AG08396 (cell line): ENCODE measurements at places on chromosomes 13 and 19.
A peak's percentile ranks its signal among the peaks of the same experiment; 100 is the strongest.

- DNase-seq = no peak
These were observed 55.1 kb upstream of the C1QTNF9 start for GRCh38 chr13:24254146-24254841.

DNA sequence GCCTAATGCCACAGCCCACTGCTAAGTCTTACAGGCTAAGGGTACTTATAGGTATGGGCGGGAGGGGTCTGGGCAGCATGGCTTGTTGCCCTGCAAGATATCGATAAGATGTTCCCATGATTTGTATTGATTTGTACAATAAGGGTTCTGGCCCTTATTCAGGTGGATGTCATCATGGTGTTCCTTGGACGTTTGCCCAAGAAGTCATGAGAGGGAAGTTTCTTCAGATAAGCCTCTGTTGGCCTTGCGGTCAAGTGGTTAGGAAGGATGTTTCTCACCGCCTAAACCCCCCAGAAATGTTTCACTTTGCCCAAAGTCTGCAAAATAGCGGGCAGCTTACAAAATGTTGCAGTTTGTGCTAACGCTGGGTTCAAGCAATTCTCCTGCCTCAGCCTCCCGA, 7.3 kb downstream of the PARP4 start:
- no peak for DNase-seq

GRCh38 chr13:25943081-25943480, 108.7 kb downstream of the SHISA2 start:
- no peak for DNase-seq

- DNase-seq = no peak
These were observed 11.1 kb upstream of the ZNF235 start for GRCh38 chr19:44315883-44316282.

GRCh38 chr19:6531163-6531955, 533 bp downstream of the TNFSF9 start:
- no peak for DNase-seq

GRCh38 chr19:14985133-14985532, 5.5 kb upstream of the SLC1A6 start:
- DNase-seq = no peak

GRCh38 chr19:3084943-3085342, 9.2 kb upstream of the GNA11 start:
- no peak for DNase-seq

DNA sequence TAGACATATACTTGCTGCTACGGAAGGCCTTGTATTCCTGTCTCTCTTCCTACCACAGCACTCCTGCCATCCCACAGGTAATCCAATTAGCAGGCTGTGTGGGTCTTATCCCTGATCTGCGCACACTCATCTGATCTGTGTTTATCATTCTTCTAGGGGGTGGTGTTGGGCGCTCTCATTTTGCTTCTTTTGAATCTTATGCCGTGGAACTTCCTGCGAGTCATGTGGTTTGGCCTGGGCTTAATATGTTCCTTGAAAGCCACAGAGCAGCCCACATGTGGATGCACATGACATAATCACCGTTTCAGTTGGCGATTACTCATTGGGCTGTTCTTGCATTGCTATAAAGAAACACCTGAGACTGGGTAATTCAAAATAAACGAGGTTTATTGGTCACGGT, 7.5 kb downstream of the RASA3 start:
- DNase-seq = peak; percentile 81

DNA sequence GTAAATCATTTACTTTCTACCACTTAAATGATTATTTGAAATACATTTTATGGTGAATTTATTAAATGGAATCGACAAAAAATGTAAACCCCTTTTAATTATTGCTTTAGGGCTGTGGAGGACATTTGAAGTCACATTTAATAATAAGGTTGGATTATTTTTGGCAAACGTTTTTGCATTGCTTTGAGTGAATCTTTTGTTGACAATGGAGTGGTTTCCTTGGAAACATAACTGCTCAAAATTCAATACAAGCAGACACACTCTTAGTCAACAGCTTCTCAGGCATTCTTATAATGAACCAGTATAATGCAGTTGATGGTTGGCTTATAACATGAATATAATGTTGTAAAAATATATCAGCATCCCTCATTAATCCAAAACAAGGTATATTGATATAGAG, 104.7 kb downstream of the DCLK1 start:
- DNase-seq = no peak

DNA sequence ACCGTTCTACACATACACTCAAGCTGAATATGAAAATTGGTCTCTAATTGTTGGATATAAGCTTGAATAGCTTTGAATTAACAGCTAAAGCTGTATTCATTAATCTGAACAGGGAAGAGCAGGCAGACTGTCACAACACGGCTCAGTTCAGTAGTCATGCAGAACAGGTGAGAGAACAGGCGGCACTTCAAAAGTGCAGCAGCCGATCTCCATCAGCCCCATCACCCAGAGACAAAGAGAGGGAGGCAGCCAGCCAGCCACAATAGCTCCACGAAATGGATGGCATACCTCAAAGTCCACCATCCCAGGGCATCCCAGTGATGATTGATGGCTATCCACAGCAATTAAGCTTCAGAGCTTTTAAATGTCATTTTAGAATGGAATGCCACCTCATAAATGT, 419.2 kb downstream of the OLFM4 start:
- DNase-seq = no peak
